ENCODE measurements at places on chromosomes 16 and 17.

- DNase-seq, result no peak
Observed at GRCh38 chr17:32279891-32280716, 14.5 kb downstream of the RHBDL3 start.

- DNase-seq, result no peak
Observed at GRCh38 chr17:12438813-12439586, 226.7 kb upstream of the MYOCD start.

DNA sequence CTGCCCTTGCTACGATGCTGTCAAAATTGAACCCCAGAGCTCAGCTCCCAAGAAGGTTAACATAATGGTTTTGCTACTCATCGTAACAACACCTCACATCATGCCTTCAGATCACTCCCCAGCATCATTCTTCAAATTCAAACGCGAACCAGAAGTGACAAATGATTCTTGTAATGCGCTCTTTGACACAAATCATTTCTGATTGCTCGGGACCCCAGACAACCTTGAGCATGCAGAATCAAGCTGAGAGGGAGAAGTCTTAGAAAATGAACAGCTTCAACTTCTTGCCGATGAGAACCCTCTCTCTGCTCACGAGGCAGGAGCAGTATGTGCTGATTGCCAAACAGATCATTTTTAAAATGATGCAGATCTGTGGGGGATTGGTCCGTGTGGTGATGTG is 241.0 kb upstream of the ASIC2 start:
- DNase-seq, result no peak

GRCh38 chr17:32265192-32265923 is at the start of gene RHBDL3:
TSS of gene RHBDL3 (plus strand) at chr17:32265832. CDS start at chr17:32266190, 358 bp downstream.
- no peak for DNase-seq

- no peak for DNase-seq
Observed at GRCh38 chr16:52318302-52319009, 228.5 kb downstream of the TOX3 start.

DNA sequence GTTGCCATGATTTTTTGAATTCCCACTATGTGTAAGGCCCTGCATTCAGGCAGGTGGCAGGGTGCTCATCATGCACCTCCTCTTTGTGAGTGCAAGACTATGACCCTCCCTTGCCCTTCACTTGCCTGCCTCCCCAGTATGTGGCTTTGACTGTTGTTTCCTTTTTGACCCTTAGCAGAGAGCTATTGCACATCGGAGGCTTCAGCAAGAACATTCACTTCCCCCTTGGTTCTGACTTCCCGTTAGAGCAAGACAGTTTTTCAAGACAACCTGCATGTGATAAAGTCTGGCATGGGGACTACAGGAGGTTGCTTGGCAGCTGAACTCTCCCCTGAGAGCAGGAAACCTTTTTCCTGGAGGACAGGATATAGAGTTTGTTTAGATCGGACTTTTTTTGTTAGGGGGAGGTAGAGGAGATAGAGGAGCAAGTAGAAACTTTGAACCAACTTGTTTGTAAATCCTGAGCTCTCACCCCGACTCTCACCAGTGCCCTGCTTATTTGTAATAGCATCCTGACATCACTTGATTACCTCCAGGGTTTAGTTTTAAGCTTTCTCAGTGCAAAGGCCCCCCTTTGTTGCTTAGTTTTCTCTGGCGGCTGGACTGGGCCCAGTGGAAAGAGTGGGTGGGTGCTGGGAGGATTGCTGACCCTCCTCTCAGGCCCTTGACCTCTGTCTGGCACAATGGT is 34.3 kb downstream of the LIMD2 start:
- no peak for DNase-seq

DNA sequence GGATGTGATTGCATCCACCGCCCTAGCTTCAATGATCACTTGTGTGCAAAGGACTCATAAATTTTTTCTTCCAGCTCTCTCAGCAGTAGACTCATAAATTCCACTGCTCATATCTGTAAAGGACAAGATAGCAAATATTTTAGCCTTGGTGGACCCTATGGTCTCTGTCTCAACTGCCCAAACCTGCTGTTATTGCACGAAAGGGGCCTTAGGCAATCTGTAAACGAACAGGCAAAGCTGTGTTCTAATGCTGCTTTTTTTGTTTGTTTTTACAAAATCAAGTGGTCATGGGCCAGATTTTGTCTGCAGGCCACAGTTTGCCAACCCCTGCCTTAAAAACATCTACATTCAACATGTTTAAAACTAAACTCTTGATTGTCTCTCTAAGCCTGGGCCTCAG is 34.1 kb downstream of the FAM20A start:
- DNase-seq, result no peak
